ENCODE measurements at places on chromosomes 5 and 9. TPM values are rescaled to one million over a fixed set of nuclear protein-coding genes. Genes with fewer than 3 reads are reported as not detected.

The PCSK5 gene
- total RNA-seq = 13.3 TPM

The RNF180 gene
- total RNA-seq = 12.7 TPM

The HAPLN1 gene
- total RNA-seq = 18.8 TPM

The CYLC2 gene
- total RNA-seq = not detected

The CDH12 gene
- not detected for total RNA-seq

The CDX1 gene
- 0.36 TPM for total RNA-seq

The PGM5 gene
- total RNA-seq = 0.36 TPM

The TMEM252 gene
- total RNA-seq = not detected

The CA9 gene
- total RNA-seq = not detected

The EQTN gene
- total RNA-seq = not detected

The RLN2 gene
- not detected for total RNA-seq

The HRCT1 gene
- total RNA-seq = 1.8 TPM
